ENCODE measurements at places on chromosomes 1 and 21.
A peak's percentile ranks its signal among the peaks of the same experiment; 100 is the strongest.

DNA sequence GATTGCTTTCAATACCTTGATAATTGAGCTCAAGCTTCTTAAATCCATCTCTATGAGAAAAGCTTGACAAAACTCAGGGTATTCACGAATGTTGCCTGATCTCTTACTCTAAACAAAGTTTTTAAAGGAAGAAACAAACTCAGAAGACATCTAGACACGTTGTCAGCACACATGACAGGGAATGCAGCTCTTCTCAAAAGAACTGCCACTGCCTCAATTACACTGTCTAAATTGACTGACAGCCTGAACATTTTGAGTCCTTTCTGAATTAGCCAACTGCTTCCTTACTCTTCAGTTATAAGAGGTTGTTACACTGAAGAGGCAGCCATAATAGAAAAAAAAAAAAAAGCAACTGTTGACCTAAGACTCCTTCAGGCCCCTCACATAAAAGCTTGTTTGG lies 1646.7 kb upstream of the B3GALT2 start:
- DNase-seq: no peak

DNA sequence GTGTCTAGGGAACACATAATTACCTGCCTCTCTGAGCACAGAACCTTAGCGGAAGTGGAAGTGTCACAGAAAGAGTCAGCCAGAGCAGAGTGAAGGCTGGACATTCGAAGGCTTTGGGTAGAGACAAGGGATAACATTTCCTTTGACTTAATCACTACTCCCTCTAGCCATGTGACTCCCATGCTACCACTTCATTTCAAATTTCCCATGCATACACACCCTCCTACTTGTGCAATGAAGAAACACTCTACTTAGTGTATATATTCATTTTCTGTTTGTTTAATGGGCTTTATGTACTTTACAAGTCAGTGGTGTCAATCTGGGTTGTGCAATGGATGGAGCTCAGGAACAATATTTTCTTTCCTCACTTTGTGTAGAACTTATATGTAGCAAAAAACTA lies 6.9 kb downstream of the ANKRD35 start:
- no peak for DNase-seq

GRCh38 chr1:206555473-206555935 lies 48.2 kb downstream of the RASSF5 start:
- no peak for DNase-seq

DNA sequence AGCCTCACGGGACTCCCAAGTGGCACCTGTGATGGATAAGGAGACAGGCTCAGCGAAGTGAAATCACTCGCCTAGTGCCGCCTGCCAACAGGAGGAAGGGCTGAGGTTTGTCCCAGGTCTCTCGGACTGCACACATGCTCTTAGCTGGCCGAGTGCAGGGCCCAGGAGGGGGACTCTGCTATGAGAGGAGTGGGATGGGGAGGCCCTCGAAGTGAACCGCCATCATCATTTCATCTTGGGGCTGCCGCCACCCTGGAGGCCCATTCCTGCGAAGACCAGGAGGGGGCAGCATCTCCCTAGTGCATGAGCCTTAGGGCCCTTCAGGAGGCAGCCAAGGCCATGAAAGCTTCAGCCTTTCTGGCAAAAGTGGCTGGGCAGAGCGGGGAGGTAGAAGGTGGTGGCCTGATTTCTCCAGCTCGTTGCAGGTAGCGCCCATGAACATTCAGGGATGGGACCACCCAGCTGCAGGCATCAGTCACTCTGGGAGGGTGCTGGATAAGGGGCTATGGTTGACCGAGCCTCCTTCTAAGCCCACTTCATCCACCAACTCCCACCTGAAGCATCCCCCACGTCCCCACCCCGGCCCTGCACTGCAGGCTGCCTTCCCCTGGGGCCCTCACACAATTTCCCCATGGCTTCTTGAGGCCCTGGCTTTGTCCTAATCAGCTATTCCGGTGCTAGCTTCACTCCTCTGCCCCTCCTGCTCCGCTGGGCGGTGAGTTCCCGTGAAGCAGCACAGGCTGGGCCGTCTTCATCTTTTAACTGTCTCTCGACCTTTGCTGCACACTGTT lies 17.2 kb upstream of the RASSF5 start:
- DNase-seq: peak; percentile 62

GRCh38 chr1:28127617-28128257 lies 39.3 kb upstream of the EYA3 start:
- peak; percentile 11 for DNase-seq

- no peak for DNase-seq
Measured at GRCh38 chr1:94599095-94599813, 57.7 kb upstream of the F3 start.

DNA sequence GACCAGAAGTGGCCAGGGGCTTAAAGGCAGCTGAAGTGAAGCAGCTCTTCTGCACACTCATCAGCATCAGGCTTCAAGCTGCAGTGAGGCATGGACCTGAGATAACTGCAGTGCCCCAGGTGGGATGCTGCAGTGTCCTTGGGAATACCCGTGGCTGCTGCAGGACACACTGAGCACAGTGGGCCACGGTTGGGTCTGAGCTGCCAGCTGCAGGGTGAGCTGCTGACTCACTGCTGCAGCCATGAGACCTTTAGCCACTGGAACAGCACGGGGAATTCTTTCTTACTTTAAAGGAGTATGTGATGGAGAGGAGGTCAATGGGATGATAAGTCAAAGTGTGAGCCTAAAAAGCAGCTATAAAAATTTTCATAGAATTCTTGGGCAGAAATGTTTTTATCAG lies 102.1 kb downstream of the XCL2 start:
- no peak for DNase-seq

DNA sequence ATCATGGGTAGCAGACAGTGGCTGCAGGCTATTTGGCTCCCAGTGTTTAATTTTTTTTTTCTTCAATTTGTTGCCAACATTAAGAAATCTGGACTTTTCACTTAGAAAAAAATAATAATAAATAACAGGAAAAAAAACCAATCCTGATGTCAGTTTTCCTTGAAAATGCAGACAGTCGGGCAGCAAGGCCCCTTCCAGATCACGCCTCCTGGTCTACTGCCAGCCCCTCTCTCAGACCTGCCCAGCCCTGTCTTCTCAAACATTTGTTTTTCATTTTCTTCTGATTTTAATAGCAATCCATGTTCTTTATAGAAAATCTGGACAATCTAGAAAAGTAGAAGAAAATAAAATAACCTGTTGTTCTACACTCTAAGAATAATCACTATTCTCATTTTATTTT lies 15.5 kb downstream of the IFNGR2 start:
- DNase-seq: no peak

DNA sequence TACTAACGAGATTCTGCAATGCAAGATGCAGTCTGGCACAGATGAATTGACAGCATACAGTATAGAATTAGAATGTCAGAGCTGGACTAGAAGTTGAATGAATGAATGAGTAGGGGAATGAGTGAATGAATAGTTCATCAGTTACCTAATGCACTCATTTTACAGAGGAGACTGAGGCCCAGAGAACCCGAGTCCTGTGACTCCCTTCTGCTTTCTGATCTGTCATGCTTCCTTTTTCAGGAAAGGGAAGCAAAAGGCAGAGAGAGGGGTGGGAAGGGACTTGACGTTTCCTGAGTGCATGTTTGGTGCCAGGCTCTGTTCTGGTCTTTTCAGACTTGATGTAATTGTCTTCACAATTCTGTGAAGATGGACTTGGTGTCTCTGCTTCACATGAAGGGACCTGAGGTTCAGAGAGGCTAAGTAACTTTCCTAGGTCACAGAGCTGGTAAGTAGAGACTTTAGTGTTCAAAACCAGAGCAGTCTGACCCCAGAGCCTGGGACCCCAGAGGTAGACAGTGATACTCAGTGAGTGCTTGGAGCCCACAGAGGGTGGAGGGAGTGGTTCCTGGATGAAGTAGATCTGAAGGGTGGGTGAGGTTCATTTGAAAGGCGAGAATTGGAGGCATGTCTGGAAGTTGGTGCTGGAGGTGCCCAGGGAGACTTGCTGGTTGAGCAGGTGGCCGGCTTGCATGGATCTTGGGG lies 8.0 kb upstream of the MEX3A start:
- DNase-seq: peak; percentile 20
